AG08395 (cell line): ENCODE measurements at places on chromosomes 12 and 14.

- DNase-seq = no peak
Observed at GRCh38 chr12:69595689-69596088, 10.4 kb downstream of the CCT2 start.

DNA sequence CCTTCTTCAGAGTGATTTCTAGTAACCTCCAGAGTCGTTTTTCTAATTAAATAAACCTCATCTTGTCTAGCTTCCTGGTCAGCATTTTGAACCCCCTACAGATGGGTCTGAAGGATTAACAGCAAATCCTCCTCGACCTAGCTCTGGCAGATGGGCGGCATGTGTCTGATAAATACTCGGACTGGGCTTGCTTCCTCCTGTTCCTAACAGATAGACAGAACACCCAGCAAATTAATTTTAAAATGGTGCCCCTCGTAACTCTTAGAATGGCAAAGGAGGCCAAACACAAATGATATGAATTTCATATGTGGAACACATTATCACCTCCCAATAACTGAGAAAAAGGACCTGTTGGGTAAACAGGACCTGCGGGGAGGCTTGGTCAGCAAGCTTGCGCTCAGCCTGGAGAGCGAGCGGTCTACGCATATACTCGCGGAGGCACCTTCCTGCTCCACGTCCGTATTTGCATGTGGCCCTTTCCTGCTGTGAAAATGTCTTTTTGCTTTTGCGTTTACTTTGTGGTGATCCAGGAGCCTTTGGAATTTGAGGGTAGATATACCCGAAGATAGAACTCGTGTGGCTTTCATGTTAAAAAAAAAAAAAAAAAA lies 79.6 kb downstream of the OTX2 start:
- DNase-seq = no peak

DNA sequence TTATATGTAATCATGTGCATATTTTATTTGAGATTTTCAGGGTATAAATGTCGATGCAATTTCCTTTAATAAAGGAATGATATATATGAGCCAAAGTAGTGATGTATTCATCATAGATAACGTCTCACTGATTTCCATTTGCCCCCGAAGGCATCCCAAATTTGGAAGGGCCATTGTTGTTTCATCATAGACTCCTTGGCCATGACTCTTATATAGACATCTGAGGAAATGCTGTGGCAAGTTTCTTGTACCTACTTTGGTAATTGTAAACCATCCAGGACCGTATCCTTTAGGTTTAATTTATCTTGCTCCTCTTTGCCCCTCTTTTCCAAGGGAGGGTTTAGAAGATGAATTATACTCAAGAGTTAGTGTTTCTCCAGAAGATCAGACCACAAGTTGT lies 84.7 kb downstream of the SAMD4A start:
- no peak for DNase-seq

DNA sequence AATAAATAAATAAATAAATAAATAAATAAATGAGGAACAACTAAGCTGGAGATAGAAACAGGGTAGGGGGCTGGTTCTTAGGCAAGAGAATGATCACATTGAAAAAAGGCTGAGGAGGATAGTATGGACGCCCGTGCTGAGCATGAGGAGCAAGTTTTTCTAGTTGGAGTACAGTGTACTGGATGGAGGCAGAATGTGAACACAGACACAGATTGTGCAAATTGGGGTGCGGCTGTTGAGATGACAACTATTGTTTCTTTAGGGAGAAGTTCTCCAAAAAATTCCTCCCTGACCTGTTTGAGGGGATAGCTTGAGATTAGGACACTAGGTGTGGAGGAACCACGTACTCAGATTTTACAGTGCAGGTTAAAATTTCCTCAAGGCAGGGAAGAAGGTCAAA lies 979 bp upstream of the BIN2 start:
- no peak for DNase-seq

- DNase-seq = no peak
Observed at GRCh38 chr12:8699714-8700113, 1.9 kb downstream of the RIMKLB start.

DNA sequence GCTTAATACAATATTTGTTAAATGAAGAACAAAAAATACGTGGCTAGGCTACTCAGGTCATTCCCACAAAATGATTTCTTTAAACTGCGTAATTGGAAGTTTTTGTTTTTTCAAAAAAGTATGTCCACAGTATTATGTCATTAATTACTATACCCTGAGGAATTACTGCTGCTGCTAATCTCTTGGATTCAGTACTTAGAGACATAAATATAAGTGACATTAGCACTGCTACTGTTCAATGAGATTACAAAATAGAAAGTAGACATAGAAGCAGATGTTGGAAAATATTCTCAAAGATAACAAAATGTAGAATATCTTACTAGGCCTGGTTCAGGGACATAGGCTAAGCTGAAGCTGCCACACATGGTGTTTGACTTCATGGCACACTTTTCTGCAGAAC lies 36.3 kb downstream of the HMGA2 start:
- DNase-seq = no peak

GRCh38 chr12:127008755-127009403 lies 1258.1 kb upstream of the TMEM132C start:
- no peak for DNase-seq

DNA sequence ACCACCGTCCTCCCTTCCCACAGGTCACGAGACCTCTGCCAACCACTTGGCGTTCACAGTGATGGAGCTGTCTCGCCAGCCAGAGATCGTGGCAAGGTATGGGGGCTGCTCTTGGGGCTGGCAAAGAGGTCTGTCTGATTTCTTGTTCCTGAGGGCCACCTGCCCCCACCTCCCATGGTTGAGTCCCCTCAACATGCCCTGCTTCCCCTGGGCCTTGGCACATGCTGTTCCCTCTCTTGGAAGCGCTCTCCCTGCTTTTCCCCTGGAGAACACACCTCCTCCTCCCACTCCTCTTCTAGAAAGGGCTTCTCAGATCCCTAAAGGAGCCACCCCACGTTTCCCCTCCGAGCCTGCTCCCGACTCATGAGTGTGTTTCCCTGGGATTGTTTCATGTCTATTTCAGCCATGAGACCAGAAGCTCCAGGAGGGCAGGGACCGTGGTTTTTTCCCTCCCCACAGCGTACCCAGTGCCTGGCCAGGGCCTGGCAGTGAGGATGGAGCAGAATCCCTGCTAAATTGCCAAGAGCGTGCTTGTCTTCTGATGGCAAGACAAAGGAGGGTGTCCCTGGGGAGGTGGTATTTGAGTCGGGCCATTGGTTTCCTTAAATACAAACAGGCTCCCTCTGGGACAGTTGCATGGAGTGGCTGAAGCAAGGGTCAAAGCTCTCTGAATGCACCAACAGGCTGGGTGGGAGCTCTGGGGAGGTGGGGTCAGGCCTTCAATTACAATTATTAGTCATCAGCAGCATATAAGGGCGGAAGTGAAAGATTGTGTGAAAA lies 34.1 kb downstream of the CYP46A1 start:
- no peak for DNase-seq

DNA sequence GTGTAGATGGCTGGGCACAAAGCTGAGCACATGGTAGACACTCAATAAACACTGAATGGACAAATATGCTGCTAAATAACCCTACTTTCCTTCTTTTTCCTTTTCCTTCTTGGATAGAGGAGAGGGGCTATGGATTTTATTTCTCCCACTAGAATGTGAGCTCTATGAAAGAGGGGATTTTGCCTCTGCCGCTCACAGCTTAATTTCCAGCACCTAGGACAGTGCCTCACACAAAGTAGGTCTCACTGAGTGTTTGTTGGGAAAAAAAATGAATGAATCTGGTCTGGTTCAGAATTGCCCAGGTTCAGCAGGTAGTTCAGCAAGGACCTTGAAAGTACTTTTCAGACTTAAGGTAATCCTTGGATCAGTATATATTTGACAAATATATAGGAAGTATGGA lies 65.5 kb downstream of the WSCD2 start:
- DNase-seq = no peak

GRCh38 chr12:52600475-52600874 lies 788 bp downstream of the KRT72 start:
- DNase-seq = no peak

- no peak for DNase-seq
Observed at GRCh38 chr14:54889919-54890318, 12.7 kb downstream of the GCH1 start.

- DNase-seq = no peak
Observed at GRCh38 chr12:79848339-79848738, 86.6 kb downstream of the PPP1R12A start.

DNA sequence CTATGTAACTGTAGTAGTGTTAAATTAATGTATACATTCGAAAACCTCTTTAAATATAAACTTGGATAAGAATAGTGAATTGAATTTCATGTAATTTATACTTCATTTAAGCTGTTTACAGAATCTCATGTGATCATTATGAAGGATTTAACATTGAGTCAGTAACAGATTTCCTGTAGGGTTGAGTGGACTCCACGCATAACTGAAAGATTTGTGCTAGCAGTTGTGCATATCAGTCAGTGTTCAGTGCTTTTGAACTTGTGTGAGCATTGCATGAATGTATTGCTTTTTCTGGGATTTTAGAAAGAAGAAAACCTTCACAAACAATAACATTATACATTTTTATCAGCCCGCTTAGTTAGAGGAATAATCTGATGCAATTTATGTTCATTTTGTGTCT lies 1435.3 kb downstream of the LRFN5 start:
- DNase-seq = no peak

- DNase-seq = no peak
Observed at GRCh38 chr12:89355243-89356068, 3.2 kb upstream of the DUSP6 start.

DNA sequence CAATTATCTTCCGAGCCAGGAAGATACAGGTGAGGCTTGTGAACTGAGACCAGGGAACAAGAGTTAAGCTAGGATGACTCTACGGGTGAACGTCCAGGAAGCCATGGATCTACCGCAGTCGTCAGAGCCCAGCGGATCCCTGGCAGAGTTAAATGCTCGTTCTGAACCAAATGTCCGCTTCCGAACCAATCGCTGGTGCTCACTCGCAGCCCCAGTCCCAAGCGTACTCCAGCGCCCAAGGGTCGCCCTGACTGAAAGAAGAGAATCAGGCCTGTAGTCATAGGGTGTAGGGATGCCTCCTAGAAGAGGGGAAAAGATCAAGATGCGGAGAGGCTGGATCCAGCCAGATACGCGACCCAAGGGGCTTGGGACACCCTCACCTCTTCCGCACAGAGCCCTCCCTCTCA lies 283 bp downstream of the VIPAS39 start:
- peak; percentile 26 for DNase-seq

GRCh38 chr12:26120561-26121274 lies 4.1 kb downstream of the BHLHE41 start:
- DNase-seq = no peak

- DNase-seq = no peak
Observed at GRCh38 chr14:71753976-71754375, 178.3 kb upstream of the RGS6 start.
